Effector memory CD4-positive, alpha-beta T cell (primary cell): ENCODE measurements at places on chromosomes 1 and 21.

- no peak for DNase-seq
Observed at GRCh38 chr1:41681331-41682098, 197.0 kb upstream of the EDN2 start.

GRCh38 chr21:46545911-46546310, 59.0 kb downstream of the S100B start:
- DNase-seq = no peak

DNA sequence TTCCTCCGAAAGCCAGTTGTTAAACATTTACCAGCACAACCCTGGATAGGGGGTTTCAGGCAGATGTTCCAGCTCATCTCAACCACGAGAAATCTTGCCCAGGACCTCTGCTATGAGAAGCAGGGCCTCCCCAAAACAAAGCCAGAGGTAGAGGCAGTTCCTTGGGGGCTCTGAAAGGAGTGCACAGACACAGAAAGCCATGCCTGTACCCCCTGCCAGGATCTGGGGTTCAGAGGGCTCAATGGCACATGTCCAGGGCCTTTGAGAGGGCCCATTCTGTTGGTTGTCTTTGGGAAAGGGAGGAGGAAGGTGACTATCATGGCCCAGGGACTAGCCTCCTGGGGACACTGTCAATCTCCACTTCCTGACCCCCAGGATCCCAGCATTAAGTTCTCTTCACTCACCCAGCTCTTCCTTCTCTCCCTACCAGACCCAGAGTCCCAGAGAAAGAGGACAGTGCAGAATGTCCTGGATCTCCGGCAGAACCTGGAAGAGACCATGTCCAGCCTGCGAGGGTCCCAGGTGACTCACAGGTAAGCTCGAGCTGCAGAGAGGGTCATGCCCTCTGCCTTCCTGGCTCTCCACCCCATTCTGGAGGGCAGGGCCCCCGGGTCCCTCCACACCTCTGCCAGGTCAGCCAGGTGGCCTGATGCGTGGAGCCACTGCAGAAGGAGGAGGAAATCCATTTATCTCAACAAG, 116.4 kb upstream of the IPO9 start:
- DNase-seq = no peak

- no peak for DNase-seq
Observed at GRCh38 chr1:6495540-6496364, 4.3 kb upstream of the PLEKHG5 start.

- no peak for DNase-seq
Observed at GRCh38 chr1:210001751-210002150, 63.7 kb downstream of the SYT14 start.

DNA sequence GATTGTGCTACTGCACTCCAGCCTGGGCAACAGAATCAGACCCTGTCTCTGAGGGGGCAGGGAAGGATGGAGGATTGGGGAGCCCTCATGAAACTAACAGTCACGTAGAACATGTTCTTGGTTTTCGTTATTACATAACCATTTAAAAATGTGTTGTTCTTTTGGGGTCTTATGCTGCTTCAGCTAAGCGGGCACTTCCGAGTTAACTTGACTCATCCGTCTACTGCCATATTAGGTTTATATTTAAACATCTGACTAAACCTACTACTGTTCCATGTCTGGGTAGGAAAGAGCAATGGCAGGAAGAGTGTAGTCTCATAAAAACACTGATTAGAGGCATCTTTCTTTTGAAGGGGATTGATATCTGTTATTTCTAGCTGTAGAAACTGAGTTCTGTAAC, 59.5 kb upstream of the BMP8A start:
- DNase-seq = no peak

DNA sequence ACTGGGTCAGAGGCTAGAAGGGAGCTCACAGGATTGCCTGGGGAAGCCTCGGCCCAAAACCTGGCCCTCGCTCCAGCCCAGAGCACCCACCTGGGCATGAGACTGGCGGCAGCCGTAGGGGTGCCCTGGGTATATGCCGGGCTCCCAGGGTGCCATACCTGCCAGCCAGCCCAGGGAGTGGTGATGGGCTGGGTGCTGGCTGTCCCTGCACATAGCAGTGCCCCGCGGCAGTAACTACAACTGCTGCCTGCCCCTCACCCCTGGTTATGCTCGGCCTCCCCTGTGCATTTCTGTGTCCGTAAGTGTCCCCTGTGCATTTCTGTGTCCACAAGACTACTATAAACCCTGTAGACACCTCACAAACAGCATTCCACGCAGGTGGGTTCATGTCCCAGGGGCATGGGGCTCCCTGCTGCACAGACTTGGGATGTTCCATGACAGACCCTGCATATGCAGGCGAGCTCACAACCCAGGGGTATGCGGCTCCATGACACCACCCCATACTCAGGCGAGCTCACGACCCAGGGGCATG, 5.8 kb upstream of the SPATC1L start:
- no peak for DNase-seq

DNA sequence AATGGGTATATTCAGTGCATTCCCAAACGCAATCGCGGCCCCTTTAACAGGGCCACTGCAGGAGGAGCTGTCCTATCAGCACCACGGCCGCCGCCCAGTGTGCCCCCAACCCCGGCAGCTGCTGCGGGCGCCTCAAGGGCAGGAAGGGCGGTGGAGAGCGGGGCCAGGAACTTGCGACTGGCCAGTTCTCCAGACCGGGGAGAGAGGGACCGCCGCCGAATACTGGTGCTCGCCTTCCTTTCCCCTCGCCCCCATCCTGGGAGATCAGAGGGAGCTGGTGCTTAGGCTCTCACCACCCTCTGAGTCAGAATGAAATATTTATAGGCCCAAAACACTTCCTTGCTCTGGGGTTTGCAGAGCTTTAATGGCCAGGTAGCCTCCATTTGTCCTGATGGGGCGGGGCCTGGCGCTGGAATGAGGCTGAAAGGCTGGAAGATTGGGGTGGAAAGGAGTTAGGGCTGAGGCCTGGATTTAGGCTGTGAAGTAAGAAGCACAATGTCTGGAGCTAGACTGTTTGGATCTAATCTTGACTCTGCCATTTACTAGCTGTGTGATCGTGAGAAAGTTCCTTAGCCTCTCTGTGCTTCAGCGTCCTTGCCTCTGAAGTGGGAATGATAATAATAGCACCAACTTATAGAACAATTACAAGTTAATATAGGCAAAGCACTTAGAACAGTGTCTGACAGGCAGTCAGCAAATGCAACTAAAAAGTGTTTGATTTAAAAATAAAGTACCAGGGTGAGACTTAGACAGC, 75.5 kb downstream of the NAV1 start:
- DNase-seq = no peak

- DNase-seq = no peak
Observed at GRCh38 chr1:203124546-203125317, 2.8 kb upstream of the ADORA1 start.

DNA sequence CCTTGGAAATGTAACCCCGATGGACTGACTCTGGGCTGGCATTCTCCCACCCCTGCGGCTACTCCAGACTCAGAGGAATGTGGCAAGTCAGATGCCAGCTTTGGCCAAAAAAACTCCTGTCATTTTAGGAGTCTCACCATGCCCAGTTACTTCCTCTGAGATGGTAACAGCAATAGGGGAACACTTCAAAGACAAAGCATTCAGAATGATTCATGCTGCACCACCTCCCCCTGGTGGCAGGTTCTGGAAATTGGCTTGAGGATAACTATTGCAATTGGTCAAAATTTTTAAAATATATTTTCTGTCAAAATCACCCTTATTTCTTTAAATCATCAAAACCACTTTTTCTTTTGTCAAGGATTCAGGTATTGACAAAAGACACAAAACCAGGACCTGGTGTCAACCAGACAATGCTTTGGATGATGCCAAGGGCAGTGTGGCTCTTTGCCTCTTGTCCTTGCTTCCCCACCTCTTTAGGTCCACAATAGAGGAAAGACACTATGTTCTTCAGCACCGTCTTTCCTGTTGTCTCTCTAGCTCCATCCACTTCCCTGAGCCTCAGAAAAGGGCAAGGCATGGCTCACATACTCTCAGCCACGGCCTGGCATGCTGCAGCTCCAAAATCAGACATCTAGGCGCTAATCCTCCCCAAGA, 9.9 kb upstream of the CDCA8 start:
- peak; percentile 46 for DNase-seq

GRCh38 chr1:228351850-228352249, 54.8 kb downstream of the TRIM11 start:
- no peak for DNase-seq

- DNase-seq = no peak
Observed at GRCh38 chr1:152777510-152778137, 2.7 kb downstream of the LCE1F start.

DNA sequence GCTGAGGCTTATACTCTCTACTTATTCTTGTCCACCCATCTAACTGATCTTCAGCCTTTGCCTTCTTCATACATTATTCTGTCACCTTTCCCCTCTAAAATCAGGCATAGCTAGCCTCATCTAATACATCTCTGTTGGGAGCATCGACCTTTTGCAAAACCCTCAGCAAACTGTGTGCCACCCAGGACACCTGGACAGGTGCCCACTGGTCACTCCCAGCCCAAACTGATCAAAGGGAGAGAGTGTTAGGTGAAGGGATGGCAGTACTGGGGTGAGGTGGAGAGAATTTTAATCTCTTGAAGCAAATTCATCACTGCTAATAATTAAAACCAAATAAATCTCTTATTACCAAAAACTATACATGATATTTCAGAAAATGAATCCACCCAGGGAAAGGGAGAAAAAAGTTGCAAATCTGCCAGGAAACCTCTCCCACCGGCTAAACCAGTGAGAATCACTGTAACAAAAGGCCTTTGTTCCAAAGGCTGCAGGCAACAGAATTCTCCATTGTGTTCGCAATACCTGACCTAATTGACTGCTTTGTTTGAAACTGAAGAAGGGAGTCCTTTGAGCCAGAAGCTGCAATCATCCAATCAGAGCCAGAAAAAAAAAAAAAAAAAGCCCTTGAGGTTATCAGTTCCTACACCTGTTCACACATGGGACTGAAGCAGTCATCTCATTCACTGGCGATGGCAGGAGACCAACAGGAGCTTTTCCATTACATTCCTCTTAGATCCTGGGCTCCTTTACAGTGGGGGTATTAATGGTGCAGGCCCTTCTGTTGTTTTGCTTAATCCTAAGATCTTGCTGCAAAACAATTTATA, 172.6 kb downstream of the APP start:
- DNase-seq = no peak

DNA sequence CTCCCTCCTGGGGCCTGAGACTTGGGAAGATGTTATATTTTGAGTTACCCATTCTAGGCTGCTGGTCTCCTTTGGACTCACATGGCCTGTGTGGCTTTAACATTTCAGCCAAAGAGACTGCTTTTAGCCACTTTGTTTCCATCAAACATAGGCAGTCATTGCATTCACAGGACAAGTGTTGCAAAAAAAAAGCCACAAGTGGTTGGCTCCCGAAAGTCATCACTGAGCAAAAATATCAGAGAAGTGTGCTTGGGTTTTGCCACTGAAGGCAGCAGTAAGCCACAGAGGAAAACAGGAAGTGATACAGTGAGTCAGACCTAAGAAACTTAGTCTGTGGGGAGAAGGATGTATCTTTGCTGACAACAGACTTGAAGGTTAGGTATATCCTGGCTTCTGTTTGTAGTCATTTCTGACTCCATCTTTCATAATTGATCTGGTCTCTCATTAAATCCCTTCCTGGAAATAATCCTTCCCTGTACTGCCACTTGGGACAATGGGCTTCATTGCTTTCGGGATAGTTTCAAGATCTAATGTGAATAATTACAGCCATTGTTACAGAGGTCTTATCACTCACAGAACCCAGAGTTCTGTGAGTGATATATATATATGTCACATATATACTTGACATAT, 80.9 kb downstream of the COLGALT2 start:
- peak; percentile 27 for DNase-seq

GRCh38 chr1:205270764-205271163, 43.0 kb downstream of the TMCC2 start:
- no peak for DNase-seq

DNA sequence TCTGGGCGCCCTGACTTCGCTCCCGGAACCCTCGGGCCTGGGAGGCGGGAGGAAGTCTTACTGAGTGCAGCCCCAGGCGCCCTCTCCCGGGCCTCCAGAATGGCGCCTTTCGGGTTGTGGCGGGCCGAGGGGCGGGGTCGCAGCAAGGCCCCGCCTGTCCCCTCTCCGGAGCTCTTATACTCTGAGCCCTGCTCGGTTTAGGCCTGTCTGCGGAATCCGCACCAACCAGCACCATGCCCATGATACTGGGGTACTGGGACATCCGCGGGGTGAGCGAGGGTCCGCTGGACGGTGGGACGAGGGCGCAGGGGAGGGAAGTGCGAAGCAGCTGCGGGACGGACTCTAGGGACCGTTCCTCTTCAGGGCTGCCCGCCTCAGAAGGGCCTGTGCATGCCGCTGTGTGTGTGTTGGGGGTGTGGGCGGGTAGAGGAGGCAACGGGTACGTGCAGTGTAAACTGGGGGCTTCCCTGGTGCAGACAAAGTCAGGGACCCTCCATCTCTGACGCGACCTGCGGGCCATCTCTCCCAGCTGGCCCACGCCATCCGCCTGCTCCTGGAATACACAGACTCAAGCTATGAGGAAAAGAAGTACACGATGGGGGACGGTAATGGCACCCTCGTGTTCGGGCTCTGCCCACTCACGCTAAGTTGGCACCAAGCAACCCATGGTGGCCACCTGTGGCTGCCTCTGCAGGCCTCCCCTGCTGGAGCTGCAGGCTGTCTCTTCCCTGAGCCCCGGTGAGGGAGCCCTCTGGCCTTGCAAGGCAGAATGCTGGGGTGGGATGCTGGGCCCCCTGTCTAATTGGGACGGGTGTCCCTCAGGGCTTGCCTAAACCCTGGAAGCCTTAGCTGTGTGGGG, at the start of gene GSTM1:
Gene GSTM1 (plus strand): TSS at position 177 of the 859 bp plus-strand sequence. CDS start 57 bp downstream, at position 234.
- peak; percentile 58 for DNase-seq

DNA sequence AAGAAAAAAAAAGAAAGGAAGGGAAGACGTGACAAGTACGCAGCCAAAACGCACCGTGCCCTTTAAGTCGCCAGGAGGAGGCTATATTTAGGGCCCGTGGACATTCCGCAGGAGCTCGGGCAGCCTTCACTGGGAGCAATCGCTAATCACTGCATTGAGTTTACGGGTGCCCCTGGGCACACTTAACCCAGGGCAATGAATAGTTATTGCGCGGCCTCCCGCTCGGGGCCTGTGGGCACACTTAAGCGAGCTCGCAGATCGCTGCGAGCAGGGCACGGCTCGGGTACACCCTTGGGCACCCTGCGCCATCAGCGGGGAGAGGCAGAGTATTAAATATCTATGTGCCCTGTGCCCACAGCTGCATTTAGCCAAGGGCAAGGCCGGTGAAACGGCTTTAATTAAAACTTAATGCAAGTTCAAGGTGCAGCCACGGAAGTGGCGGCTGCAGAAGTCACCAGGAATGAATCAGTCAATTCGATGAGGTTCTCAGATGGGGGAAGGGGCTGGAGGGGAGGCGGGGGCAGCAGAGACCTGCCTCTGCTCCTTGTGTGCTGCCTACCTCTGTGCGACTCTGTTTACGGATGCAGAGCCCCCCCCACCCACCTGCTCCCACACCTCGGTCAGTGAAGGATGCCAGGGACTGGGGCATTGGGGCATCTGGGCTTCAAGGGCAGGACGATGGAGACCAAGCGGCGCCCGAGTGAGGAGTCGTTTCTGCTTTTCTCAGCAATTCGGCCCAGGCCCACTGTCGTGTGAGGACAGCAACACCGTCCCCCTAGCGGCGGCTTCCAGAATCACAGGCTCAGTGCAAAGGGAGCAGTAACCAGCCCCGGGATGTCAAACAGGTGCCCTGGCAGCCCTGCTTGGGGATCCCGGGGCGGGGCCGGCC, 51.8 kb upstream of the TARDBP start:
- peak; percentile 38 for DNase-seq

GRCh38 chr1:163069142-163069541, at the start of gene RGS4:
Gene RGS4 (plus strand): TSS chr1:163069361. CDS start chr1:163069485, 124 bp downstream.
- DNase-seq = no peak

GRCh38 chr1:241412646-241413045, 55.6 kb upstream of the RGS7 start:
- no peak for DNase-seq

- DNase-seq = no peak
Observed at GRCh38 chr1:53627666-53628065, 111.3 kb downstream of the GLIS1 start.

- DNase-seq = peak; percentile 60
Observed at GRCh38 chr21:42258150-42258884, 39.4 kb downstream of the ABCG1 start.
